Activated CD4-positive, alpha-beta memory T cell treated with anti-CD3 and anti-CD28 coated beads for 36 hours (primary cell): ENCODE measurements at places on chromosomes 4 and X.
A peak's percentile ranks its signal among the peaks of the same experiment; 100 is the strongest.

- peak; percentile 75 for DNase-seq
These were observed 11.3 kb upstream of the ARAP2 start for GRCh38 chr4:36255577-36255976.

DNA sequence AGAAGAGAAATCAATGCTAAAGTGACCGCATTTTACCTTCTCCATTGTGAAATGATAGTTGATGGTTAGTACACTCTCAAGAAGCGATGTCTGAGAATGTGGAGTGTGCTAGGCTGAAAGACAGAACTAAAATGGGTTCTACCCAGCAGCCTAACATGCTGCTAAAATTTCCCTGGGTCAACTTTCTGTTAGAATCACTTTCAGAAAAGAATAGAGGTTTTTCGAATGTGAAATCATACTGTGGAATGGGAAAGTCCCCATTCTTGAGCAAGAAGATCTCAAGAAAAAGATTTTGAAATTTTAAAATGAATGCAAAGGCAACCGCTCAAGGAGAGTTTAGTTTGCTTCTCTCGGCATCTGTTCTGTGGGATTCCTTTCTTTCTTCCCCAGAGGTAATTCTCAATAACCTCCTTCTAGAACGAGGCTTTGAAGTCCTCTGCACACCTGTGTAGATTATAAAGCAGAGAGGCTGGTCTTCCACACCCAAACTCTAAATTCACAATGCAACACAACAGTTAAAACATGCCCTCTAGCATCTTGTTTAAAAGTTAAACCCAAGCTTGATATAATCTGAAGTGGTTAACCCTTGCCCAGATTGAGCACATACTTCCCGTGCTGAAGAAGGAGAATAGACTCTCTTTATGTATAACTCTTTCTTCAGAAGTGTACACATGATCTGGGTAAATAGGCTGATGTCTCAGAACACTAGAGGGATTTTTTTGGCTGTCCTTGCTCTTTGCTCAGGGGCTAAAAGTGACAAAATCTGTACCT lies 208.7 kb upstream of the KLF3 start:
- no peak for DNase-seq

- peak; percentile 30 for DNase-seq
These were observed 62.5 kb upstream of the GPR174 start for GRCh38 chrX:79081895-79082512.

GRCh38 chr4:150782921-150783320 lies 201.0 kb downstream of the MAB21L2 start:
- DNase-seq, result no peak

GRCh38 chrX:57596109-57596508 lies 4.3 kb downstream of the ZXDB start:
- no peak for DNase-seq

- DNase-seq, result no peak
These were observed 15.7 kb upstream of the DRP2 start for GRCh38 chrX:101203761-101204351.

DNA sequence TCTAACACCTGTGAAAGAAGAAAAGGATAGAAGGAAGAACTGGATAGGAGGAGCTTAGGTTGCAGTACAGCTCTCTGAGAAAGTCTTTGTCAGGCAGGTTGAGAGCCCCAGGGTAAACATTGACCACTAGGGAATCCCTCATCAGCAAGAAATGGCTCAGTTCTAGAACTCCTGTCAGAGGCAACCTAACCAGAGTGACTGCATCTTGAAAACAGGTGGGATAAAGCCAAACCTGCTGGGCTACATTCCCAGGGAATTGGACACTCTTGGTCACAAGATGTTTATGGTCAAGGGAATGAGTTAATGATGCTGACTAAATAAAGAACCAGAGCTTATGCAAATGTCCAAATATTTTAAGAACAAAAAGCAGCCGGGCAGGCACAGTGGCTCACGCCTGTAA lies 108.3 kb upstream of the MED14 start:
- DNase-seq, result no peak

GRCh38 chr4:183146478-183146877 lies 47.4 kb downstream of the WWC2 start:
- DNase-seq, result no peak

DNA sequence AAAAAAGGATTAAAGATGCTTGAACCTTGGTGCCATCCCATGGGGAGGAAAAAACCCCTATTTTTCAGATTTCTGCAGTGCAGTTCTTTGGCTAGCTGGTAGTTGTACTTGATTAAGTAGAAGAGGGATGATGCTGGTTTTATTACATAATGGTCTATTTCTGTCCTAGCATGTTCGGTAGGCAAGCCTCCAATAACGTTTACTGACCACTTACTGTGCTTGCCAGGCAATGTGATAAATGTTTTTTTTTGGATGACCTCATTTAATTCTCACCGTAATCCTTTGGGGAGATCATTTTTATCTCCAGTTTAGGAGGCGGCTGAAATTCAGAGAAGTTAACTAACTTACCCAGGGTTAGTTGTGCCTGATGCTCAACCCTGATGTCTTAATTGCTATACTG lies 92.1 kb upstream of the RPA4 start:
- DNase-seq, result no peak

- DNase-seq, result no peak
These were observed 260.2 kb upstream of the CPEB2 start for GRCh38 chr4:14742054-14742453.

GRCh38 chrX:129721870-129722269 lies 16.9 kb upstream of the XPNPEP2 start:
- no peak for DNase-seq

DNA sequence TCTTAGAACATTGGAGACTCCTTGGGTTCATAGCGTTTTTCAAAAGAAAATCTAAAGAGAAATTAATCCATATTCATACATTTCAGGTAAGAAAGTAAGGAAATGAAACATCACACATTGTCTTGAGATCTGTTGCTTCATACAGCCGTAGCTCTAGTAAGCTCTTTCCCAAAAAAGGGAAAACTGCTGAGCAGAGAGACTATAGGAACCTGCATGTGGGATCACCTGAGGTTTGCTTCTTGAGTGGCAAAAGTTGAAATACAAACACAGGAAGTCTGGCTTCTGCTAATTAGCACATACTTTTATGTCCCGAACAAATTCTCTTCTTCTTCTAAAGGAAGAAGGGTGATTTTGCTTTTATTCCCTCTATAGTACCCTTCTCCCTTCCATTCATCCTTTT lies 57.7 kb downstream of the MRPL1 start:
- no peak for DNase-seq

- DNase-seq, result no peak
These were observed 13.4 kb upstream of the PBDC1 start for GRCh38 chrX:76159453-76159852.

- no peak for DNase-seq
These were observed 93.7 kb downstream of the RTL5 start for GRCh38 chrX:72038016-72038415.

DNA sequence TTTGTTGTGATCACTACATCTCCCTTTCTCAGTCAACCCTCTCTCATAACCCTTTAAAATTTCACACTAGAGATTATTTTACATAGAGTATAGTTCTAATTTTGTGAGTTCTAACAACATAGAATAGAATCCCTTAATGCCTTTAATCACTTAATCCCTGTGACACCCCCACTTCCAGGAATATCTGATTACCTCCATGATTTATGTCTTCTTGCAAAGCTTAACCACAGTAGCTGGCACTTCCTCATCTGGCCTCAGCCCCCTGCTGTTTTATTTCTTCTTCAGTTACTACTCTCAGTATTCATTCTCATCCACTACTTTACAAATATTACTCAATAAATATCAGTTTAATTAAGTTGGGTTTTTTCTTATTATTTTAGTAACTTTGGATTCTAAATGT lies 340.9 kb downstream of the CENPC start:
- DNase-seq, result no peak

GRCh38 chr4:55032788-55033187 lies 92.6 kb downstream of the KDR start:
- no peak for DNase-seq

DNA sequence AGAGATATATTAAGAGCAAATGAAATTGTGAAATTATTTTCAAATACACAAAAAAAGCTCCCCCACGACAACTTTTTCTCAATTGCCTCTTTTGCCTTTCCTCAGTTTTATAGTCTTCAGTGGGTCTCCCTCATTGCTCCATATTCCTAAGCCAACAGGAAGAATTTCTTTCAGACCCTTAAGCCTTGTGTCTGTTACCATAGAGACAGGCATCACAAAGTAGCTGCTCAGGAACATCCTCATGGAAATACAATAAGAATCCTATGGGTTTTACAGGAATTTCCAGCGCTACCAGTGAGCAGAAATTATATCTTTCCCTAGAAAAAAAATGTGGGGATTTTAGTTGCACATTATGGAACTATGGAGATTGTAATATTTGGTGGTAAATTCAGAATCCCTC lies 121.9 kb upstream of the DMD start:
- DNase-seq, result no peak

DNA sequence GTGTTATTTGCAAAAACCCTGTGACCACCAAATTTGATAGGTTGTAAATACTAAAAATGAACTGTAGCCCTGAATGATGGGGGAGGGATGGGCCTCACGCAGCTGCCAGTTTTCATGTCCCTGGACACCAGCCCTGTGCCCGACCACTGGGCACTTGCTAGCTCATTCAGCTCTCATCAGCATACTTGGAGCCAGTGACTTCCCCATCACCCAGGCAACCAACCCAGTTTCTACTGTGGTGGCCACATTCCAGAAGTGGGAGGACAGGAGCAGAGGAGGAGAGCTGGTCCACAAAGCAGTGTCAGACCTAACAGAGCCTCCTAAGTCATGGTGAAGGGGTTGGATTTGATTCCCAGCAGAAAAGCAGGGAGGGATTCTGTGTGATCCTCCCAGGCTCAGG lies 128.2 kb downstream of the CPEB2 start:
- DNase-seq, result no peak

DNA sequence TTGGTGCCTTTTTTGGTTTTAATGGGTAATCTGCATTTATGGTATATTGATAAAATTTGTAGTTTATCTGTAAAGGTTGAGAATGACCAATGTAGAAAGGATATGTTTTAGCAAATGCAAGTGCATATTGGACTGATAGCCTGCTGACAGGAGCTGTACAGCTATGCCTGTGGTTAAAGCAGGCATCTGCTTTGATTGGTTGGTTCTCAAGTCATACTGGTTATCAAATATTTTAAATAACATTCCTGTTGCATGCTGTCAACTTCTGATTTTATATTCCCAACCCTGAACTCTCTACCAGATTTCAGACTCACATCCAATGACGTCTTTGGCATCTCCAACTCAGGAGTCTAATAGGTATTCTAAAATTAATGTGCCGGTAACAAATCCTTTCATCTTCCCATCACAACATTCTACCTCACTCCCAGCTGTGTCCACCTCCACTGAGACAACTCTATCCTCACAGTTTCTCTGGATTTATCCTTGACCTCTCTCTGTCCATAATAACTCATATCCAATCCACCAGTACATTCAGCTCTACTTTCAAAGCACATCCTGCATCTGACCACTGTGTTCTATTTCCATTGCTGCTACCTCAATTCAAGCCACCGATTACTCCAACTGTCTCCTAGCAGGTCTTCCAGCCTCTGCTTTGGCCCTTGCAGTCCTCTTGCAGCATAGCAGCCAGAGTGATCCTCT lies 125.7 kb downstream of the CAMK2D start:
- DNase-seq, result no peak

GRCh38 chrX:145853181-145853580 lies 35.6 kb downstream of the SLITRK2 start:
- DNase-seq, result no peak

DNA sequence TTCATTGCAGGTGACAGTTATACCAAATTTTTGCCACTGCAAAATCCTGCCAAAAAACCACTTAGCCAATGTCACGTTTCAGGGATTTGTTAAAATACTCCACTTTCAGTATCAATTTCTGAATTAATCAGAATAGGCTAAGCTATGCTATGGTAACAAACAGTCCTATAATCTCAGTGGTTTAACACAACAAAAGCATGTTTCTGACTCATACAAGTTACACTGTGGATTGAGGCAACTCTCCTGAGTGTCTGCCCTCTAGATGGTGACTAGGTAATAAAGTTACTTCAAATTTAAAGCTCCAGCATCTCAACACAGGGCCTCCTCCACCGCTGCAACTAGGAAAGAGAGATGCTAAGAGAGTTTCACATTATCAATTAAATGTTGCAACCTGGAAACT lies 23.0 kb upstream of the RADX start:
- DNase-seq, result no peak

DNA sequence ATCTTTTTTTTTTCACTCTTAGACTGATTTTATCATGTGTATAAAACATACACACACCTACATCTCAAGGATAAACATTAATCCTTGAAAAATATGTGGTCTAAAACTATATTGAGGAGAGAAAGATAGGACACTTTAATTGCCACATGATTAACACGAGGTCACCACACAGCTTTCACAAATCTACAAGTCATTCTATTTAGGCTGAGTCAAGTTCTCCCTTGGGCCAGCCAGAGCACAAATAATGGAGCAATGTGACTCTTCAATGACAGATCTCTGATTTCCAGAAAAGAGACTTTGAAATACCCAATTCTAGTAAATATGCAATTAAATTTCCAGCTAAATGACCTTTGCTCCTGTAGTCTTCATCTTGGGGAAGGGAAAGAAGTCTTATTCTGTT lies 12.9 kb upstream of the ADH4 start:
- no peak for DNase-seq

- peak; percentile 12 for DNase-seq
These were observed 8.3 kb upstream of the DLG3 start for GRCh38 chrX:70436343-70436742.
